Right ventricle myocardium superior (tissue), 1 donor: ENCODE measurements at places on chromosomes 1 and 21.

DNA sequence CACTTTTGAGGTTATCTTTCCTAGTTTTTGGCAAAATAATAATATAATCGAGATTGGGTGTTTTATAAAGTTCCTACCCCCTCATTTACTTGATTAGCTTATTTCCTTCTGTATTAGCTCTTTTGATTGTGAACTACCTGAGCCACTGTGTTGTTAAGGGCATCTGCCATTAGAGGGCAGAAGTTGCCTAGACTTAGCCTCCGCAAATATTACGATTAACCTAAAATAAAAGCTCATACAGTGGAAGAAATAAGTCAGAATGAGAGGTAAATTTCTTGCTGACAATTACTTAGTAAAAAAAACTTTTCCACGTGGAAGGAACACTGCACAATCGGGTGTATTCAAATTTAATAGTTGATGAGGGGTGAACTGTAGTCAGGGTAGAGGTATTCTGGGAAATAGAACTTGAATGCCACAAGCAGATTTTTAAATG lies 2.3 kb downstream of the H3-3A start:
- no peak for DNase-seq

DNA sequence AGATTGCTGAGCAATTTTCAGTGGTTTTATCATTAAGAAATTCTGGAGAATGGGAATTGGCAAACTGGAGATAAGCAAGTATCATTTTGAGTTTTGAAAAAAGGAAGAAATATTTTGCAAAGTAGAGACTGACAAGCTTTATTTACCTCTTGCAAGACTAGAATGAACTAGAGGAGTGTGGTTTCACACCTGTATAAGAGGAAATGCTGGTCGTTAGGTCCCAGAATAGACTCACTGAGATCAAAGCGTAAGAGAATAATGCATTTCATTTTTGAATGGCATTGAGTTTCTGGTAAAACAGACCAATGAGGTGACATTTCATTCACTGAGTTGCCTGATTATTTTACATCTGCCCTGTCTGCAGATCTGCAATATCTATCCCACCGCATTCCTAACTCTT lies 308.1 kb downstream of the ADGRL2 start:
- no peak for DNase-seq

GRCh38 chr1:109969907-109970306 lies 14.7 kb upstream of the AHCYL1 start:
- no peak for DNase-seq

DNA sequence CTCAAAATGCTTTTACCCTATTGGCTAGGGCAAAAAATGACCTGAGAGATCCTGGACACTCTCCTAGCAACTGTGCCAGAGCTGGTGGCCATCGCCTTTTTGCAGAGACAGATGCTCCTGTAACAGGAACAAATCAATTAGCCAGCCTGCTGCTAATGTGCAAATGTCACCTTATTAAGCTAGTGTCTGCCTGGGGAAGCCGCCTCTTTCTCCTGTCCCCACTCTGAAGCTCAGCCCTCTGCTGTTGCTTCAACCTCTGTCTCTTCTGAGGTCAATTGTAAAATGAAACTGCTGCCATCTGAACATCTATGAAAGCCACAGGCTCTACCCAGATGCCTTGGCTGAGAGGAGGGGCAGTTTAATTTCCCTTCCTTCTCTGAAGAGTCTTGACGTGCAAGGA lies 85.5 kb upstream of the CACNA1E start:
- DNase-seq = no peak

DNA sequence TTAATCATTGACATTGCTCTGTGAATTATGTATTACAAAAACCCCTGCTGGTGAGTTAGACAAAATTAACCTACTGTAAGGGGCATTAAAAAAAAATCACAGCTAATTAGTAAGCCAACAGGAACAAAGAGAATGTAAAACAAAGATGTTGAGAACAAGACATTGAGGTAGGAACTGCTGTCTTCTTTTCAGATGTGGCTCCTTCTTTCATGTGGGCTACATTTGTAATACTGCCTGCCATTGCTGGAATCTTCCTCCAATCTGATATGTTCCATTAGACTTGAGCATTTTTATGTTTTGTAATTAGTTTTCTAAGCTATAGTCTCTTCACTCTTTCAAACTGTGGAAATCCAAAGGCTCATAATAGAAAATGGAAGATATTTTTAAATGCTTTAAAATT lies 353.0 kb downstream of the ADGRL2 start:
- DNase-seq = no peak

DNA sequence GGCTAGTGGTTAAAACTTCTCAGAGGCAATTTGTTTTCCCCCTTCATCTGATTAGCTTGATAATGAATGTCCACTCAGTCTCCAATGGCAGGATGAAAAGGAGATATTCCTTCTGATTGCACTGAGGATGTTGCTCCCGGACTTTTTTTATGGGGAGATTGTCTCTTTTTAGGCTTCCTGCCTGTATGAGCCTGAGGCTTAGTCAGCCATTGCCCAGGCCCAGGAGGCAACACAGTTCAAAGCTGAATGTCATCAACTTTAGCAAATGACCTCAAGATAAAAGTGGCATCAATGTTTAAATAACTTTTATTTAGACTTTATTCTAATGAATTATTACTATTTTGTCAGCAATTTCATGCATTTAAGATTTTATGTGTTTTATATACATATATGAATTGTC lies 162.9 kb upstream of the PTBP2 start:
- no peak for DNase-seq

- DNase-seq = no peak
These were observed 453.9 kb upstream of the PKN2 start for GRCh38 chr1:88230126-88230525.

DNA sequence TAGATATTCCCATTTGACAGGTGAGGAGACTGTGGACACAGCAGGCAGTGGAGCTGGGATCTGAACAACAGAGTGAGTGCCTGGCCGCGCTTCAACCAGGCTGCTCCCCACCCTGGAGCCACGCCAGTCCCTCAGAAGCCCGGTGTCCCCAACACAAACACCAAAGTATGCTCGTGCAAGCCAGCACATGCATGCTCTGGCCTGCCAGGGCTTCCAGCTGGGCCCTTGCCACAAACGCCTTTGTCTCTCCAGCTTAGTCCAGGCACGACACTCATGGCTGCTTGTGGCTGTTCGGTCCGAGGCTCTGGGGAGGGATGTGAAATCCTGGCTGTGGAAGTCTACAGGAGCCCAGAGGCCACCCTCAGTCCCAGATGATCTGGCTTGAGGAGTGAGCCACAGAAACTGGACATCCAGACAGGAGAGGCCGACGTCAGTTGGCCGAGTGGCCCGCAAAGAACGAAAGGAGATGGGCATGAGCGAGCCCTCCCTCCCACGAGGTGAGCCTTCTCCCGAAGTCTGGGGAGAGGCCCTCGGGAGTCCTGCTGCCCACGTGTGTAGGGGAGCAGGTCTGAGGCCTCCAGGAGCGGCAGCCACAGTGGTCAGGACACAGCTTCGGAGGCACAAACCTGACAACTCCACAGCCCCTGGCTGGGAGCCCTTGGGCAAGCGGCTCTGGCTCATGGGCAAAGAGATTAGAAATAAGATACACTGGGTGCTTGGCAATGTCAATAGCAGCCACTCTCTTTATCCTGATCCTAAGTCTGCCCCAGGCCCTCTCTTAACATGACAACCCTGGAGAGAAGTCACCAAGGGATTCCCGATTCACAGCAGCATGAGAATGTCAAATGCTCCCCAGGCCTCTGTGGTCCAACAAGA lies 117.1 kb upstream of the IFFO2 start:
- peak; percentile 72 for DNase-seq

GRCh38 chr21:17393413-17393812 lies 119.4 kb upstream of the CXADR start:
- no peak for DNase-seq
